H1 (cell line): ENCODE measurements at places on chromosomes 2 and 18. TPM values are rescaled to one million over a fixed set of nuclear protein-coding genes. Genes with fewer than 3 reads are reported as not detected.

The UPP2 gene
- not detected in 2 replicates for total RNA-seq

The FBLN7 gene
- 0.30 and 0.82 TPM in 2 replicates for total RNA-seq

The PRSS56 gene
- total RNA-seq: not detected in 2 replicates

DNA sequence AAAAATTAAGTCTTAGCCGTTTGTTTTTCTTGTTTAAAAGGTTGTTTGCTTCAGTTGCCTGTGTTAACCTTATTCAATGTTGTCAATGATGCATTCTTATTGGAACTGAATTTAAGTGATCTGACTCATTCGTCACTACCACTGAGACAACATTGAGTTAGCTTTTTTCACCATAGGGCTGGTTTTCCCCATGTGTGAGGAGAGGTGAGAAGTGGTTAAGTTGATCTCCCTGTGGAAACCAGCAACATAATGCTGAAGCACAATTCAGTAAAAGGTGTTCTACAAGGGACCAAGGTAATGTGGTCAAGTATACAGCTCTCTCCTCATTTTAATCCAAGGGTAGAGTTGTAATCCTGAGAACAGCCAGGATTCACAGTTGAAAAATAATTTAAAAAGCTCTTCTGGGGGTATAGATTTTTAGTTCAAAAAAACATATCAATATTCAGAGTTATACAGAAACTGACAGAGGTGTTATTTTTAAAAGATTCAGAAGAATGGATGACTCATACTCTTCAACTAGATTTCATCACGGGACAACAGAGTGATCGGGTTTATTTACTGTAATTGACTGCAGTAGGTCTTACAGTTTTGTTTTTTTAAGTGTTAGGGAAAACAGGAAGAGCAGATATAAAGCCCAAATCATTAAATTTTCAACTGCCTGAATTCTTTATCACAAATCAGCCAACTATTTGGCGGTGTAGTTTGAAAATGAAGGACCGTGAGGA is 12.6 kb downstream of the NOP58 start:
- no peaks in the 10 kb centered on the region for H3K4me1 ChIP-seq
- H3K36me3 ChIP-seq: peaks cover 42% of the 10 kb centered on the region
- no peak overlapping the region for H3K4me3 ChIP-seq
- H3K27me3 ChIP-seq: no peaks in the 10 kb centered on the region
- no peak for DNase-seq

- no peak overlapping the region for H3K4me3 ChIP-seq
- H3K27me3 ChIP-seq: no peaks in the 10 kb centered on the region
Observed at GRCh38 chr2:191382801-191383200, 137.6 kb downstream of the MYO1B start.

DNA sequence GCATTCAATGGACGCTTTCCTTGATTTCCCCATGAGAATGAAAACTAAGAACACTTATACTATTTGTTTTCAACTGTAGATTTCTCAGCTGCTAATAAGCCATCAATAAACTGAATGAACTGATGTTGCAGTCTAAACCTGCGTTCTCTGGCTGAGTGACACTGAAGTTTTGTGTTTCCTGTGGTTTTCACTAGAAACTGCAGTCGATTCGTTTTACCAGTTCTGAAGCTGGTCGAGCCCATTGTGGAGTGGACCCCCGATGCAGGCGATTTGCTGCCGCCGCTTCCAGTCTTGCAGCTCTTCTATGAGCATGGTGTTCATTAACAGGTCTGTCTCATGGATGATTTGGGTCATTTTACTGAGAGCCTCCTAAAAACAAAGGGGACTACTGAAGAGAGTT is 50.6 kb upstream of the STAT1 start:
- no peaks in the 10 kb centered on the region for H3K4me1 ChIP-seq
- no peak overlapping the region for H3K27ac ChIP-seq
- no peak overlapping the region for H3K4me3 ChIP-seq
- DNase-seq: no peak
- no peaks in the 10 kb centered on the region for H3K27me3 ChIP-seq

GRCh38 chr2:200247494-200247893 is 59.0 kb upstream of the SPATS2L start:
- no peaks in the 10 kb centered on the region for H3K4me1 ChIP-seq
- no peaks in the 10 kb centered on the region for H3K36me3 ChIP-seq
- H3K4me3 ChIP-seq: no peak overlapping the region
- H3K27me3 ChIP-seq: no peaks in the 10 kb centered on the region

- no peaks in the 10 kb centered on the region for H3K27me3 ChIP-seq
- DNase-seq: peak; percentile 61
- peaks cover 7% of the 10 kb centered on the region for H3K4me1 ChIP-seq
Observed at GRCh38 chr2:219177552-219178376, at the start of gene RETREG2. Gene RETREG2 (plus strand): TSS chr2:219178275. CDS start chr2:219178353, 78 bp downstream.

DNA sequence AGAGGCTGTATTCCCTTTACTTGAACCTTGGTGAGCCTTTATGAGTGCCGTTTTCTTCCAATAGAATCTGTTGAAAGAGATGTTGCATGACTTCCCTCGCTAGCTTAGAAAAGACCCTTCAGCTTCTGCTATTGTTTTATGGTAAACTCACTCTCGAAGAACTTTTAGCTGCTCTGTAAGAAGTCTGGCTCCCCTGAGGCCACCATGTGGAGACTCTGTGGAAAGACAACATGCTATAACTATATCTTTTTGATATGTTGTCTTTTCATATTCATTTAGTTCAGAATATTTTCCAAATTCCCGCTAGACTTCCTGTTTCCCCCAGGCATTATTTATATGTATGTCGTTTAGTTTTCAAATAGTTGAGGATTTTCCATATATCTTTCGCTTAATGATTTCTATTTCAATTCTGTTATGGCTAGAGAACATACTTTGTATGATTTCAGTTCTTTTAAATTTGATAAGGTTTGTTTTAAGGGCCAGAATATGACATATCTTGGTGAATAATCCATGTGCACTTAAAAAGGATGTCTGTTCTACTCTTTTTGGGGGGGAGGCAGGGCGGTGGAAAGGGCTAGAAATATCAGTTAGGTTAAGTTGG is 64.1 kb downstream of the PTPN4 start:
- H3K36me3 ChIP-seq: peaks cover 12% of the 10 kb centered on the region; the same call in 1 of the 2 replicates
- H3K27me3 ChIP-seq: no peaks in the 10 kb centered on the region
- no peaks in the 10 kb centered on the region for H3K4me1 ChIP-seq
- no peak for DNase-seq

GRCh38 chr2:99819766-99820165 is 322.6 kb downstream of the AFF3 start:
- no peaks in the 10 kb centered on the region for H3K36me3 ChIP-seq
- no peak for DNase-seq
- no peak overlapping the region for H3K27ac ChIP-seq
- peaks cover 13% of the 10 kb centered on the region for H3K4me1 ChIP-seq
- H3K4me3 ChIP-seq: no peak overlapping the region
